ENCODE measurements at places on chromosomes 7 and 10.

GRCh38 chr7:96250776-96251361, 71.0 kb downstream of the SLC25A13 start:
- no peak for DNase-seq

- no peak for DNase-seq
These were observed 24.8 kb downstream of the JCAD start for GRCh38 chr10:30034433-30035137.

GRCh38 chr7:124603066-124603465, 162.5 kb downstream of the GPR37 start:
- DNase-seq: no peak

GRCh38 chr10:76523246-76523645, 1091.8 kb downstream of the LRMDA start:
- DNase-seq: no peak

GRCh38 chr7:103660455-103661371, 214.7 kb upstream of the SLC26A5 start:
- peak; percentile 53 for DNase-seq

DNA sequence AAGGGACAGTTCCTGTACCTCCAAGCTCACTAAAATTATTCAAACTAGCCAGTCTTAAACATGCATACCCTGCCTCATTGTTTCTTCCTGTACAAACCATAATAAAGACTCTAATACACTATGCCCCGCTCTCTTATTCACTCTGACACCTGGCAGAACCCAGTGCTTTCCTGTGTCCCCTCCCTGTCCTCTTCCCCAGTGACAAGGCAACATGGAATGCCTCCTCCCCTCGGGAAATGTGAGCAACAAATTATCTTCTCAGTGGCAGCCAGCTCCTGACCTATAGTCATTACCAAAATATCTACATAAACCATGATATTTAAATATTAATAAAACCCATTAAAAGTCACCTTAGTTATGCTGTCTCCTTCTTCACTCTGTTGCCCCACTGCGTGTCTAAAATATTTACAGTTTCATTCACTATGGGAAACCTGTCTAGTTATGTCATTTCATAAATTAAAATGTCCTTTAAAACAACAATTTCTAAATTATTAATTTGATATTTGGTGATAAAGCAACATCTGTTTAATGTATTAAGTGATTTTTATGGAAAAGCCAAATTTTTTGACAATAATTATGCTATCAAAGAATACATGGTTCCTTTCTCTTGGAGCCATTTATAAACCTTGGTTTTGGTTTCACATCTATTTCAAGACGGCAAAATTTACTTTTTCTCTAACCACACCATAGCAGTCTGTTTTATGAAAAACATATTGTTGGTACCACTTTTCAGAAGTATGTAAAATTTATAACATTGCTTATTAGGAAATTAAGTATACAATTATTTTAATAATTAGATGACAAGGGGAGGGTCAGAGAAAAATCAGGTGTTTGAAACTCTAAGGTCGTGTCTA, 1355.2 kb downstream of the XPNPEP1 start:
- DNase-seq: no peak

DNA sequence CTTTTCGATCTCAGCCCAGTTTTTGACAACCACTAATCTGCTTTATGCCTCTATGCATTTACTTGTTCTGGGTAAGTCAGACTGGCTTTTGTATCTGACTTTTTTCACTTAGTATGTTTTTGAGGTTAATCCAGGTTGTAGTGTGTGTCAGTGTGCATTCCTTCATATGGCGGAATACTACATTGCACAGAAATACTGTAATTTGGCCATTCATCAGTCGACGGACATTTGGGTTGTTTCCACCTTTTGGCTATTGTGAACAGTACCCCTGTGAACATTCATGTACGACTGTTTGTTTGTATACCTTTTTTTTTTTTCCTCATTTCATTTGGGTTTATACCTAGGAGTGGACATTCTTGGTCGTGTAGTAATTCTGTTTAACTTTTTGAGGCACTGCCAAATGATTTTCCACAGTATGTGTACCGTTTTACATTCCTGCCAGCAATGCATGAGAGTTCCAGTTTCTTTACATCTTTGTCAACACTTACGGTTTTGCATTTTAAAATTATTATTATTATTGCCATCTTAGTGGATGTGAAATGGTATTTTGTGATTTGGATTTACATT, 57.4 kb downstream of the MKLN1 start:
- no peak for DNase-seq

DNA sequence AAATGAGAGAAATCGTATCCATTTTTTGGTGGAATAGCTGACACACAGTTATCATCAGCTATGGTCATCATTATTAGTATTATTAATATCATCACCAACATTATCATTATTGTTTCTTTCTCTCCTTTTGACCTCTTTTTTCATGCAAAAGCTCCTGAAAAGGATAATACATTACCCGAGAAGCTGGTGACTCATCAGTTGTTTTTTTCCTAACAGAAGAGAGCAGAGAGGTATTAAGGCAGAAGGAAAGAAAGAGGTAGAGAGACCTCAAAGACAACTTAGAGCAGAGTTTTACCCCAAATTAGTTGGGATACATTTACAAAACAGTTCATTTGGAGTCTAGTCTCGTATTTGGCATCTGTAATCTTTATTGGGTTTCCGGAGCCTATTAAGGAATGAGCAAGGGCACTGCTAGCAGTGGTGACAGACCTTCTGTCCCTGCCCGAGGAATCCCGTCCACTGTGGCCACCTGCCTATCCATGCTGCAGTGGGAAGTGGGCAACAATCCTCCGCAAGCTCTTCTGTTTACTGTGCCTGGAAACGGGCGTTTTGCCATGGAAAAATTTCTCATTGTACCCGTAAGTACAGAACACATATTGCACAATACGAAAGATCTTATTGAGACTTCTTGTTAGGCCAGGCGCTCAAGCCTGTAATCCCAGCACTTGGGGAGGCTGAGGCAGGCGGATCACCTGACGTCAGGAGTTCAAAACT, 170.0 kb upstream of the MKLN1 start:
- DNase-seq: no peak

GRCh38 chr7:66504131-66504530, 124.5 kb upstream of the KCTD7 start:
- DNase-seq: no peak

DNA sequence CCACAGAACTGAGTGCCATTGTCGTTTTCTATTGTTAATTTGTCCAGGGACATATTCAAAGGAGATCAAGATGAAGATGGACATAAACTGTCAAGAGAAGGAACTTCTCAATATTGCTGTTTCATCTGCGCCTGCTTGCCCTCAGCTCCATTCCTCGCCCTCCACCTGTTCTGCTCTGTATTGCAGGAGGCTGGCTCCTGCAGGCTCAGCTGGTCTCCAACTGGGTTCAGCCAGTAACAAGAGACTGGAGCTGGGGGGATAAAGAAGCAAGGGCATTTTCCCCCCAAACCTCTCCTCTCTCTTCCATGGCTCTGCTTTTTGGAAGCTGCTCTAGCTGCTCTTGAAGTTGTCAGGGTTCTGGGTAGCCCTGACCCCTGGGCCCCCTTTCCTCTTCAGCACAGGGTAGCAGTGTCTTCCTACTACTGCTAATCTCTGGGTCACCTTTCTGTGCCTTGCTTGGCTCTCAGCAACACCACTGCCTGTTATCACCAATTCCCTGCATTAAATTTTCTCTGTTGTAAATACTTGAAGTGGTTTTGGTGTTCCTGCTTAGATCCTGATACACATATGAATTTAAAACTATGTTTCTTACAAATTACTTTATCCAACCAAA, 149.0 kb upstream of the FGFR2 start:
- no peak for DNase-seq

- DNase-seq: no peak
These were observed 49.2 kb downstream of the LGI1 start for GRCh38 chr10:93806903-93807302.

DNA sequence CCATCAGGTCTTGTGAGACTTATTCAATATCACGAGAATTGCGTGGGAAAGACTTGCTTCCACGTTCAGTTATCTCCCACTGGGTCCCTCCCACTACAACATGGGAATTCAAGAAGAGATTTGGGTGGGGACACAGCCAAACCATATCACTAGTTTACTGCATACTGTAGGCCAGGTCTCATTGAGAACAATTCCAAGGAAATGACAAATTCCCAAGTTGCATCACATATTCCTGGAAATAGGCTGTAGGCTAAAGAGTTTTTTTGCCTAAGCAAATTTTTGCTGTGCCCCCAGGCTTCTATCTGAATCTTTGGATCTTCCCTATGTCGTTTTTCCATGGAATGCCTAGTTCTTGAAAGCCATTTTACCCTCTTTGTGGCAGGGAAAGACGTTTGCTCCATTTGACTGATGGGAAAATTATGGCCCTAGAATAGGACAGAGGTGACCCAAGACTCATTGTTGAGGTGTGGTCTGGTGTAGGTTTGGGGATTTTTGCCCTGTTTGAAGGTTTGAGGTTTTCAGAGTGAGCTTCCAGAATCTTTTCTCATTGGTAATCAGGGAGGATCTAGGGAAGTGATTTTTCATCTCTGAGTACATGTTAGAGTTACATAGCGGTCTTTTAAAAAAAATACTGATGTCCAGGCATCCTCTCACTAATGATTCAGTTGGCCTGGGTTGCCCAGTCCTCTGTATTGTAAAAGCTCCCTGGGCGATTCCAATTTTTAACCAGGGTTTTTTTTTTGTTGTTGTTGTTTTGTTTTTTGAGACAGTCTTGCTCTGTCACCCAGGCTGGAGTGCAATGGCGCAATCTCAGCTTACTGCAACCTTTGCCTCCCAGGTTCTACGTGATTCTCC, 44.4 kb downstream of the TACR2 start:
- DNase-seq: no peak

- DNase-seq: no peak
These were observed 82.8 kb downstream of the MKI67 start for GRCh38 chr10:128043259-128044045.

DNA sequence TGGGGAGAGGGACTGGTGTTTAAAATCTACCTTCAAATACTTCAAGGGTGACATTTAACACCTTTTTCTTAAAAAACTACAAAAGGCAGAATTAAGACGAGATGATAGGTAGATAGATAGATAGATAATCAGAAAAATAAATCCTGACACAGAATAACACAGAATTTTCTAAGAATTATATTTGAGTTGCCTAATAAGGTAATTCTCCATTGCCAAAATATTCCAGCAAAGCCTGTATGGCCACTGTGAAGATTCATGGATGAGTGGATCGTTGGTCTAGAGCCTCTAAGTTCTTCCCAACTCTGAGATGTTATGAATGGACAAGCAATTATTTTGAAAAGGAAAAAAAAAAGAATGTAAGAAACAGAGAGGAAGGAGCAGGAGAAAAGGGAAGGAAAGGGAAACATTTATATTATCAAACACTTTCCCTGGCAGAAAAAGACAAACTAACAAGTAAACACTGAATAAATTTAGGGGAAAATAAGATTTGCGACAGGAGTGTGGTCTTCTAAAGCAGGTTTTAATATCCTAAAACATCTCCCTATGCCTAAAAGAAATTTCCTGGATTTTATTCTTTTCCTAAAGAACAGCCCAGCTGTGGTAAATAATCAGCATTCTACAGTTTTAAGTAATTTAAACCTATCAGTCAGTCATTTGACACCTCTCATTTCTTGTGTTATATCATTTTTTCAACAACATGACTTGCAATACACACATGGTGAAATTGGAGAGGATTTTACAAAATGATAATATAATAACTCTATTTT, 7.5 kb upstream of the CAV2 start:
- DNase-seq: no peak

- no peak for DNase-seq
These were observed 7.4 kb upstream of the STK17A start for GRCh38 chr7:43575506-43575905.

DNA sequence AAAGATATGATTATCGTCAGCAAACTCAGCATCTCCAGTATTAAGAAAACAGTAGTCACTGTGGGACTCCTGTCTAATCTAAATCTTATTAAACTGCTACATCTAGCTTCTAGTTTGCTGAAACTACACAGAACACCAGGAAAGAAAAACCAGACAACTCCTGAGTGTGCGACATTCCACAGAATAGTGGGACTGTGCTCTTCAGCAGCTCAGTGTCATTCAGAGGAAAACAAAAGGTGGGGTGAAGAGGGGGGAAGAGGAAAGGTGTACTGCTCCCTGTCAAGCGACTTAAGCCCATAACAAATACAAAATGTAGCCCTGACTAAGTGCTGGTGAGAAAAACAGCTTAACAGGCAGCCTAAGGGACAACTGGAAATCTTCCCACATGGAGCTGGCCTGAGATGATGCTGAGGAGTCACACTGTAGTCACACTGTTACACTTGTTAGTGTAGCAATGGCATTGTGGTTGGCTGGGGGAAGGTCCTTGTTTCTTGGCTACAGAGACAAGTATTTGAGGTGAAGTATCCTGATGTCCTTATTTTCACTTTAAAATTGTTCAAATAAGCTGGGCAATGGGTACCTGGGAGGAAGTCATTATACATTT, 135.5 kb downstream of the USP6NL start:
- DNase-seq: no peak

Measured in kidney capillary endothelial cell (primary cell).